ENCODE measurements at places on chromosomes 5 and 9.

GRCh38 chr5:4361753-4362152, 766.1 kb downstream of the IRX1 start:
- no peak for ATAC-seq

DNA sequence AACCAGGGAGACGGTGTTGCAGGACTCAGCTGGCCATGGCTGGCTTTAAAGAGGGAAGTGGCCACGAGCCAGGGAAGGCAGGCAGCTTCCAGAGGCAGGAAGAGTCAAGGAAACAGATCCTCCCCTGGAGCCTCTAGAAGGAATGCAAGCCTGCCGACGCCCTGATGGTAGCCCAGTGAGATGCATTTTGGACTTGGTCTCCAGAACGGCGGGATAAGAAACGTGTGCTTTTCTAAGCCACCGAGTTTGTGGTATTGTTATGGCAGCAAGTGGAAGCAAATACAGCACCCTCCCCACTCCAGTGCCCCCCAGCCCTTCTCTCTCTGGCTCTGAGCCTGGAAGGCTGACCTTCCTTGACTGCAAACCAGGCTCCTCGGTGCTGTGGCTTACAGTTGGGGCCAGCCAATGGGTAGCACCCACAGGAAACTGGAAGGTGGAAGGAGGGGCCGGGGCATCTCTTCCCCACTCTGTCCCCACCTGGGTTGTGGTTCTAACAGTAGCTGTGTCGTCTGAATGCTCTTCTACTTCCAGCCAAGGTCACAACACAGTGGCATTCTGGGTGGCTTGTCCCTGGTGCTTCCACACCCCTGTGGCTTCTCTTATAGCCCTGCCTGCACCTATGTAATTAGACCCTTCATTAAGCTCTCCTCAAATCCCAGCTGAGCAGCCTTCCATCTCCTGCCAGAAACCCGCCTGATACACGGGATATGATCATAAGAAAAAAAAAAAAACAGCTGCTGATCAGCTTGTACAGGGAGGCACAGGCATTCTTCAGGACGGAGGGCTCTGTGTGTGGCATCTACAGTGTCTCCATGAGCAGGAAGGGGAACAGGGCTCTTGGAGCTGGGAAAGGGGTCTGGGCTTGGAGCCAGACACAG, 29.9 kb upstream of the UNC5A start:
- no peak for ATAC-seq

DNA sequence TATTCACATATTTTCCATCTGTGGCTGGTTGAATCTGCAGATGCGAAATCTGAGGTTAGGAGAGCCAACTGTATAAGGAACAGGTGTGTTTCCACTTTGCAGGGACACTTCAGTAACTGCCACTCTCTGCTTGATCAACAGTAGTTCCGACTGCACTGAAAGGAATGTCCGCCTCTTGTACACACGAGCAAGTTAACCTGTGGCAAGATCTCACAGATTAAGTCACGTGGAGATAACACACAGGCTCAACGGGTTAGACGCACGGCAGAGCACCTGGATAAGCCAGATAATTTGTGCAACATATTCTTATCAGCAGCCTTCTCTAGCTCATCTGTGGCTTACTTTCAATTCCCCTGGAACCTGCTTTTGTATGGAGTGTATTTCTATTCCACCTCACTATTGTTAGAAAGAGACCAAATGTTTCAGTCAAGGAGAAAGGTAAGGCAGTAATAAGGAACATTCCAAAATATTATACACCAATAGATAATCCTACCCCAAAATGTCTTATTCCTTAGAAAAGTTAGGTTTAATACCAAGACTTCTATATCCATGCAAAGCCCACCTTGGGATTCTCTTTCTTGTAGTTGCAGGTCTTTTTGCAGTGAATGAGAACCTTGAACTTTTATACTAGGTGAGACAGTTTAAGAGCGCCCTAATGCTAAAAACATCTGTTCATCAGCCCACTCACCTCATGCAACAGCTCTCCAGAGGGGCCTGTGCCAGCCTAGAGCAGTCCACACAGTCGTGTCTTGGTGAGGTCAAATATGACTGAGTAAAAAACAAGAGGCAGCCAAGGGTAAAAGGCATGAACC, 6.5 kb upstream of the C9 start:
- no peak for ATAC-seq

DNA sequence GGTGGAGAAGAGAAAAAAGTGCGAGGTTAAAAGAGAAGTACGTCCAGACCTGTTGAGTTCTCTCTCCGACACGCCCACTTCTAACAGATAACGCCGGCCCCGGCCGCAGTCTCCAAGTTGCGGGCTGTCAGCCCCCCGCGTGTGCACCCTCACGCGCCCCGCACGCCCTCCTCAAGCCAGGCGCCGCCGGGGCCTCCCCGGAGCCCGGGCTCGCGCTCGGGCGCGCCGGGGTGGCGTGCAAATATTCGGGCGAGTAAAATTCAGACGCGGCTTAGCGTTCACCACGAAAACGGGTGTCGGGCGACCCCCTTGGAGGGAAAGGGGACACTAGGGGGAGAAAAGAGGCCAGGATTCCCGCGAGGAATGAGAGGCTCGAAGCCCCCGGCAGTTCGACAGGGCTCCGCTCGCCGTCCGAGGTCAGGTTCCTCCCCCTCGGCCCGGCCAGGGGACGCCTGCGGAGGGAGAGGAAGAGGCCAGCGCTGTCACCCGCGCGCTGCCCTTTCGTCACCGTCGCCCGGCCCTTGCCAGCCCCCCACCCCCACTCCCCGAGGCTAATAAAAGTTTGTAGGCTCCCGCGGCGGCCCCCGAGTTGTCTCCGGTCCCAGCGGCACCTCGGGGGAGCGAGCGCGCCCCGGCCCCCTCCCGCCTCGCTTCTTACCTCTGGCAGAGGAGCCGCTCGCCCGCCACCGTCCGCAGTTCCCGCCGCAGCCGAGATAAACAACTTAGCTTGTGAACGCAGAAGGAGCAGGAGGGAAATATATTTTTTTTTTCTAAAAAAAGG, 743 bp downstream of the NR3C1 start:
- no peak for ATAC-seq
